Peyer's patch (tissue), 4 donors: ENCODE measurements at places on chromosomes 7 and 10.

GRCh38 chr7:144484445-144484844 lies 81.0 kb upstream of the NOBOX start:
- no peak for DNase-seq

GRCh38 chr10:49310460-49310859 lies 11.5 kb downstream of the C10orf71 start:
- no peak for DNase-seq

DNA sequence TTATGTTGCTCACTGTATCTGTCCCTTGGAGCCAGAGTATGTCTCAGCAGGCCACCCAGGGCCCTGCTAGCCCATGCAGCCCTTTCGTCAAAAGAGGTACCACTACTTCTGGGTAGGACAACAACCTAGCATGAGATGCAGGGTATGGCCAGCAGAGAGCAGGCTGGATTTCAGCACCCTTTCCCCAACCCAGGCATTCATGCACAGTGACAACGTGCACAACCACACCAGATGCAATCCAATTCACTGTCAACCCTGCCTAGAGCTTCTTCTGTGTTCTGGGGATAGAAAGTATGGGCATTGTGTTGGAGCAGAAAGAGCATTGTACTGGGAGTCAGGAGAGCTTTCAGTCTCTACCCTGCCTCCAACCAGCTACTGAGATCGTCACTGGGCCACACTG lies 37.9 kb downstream of the JAZF1 start:
- no peak for DNase-seq

DNA sequence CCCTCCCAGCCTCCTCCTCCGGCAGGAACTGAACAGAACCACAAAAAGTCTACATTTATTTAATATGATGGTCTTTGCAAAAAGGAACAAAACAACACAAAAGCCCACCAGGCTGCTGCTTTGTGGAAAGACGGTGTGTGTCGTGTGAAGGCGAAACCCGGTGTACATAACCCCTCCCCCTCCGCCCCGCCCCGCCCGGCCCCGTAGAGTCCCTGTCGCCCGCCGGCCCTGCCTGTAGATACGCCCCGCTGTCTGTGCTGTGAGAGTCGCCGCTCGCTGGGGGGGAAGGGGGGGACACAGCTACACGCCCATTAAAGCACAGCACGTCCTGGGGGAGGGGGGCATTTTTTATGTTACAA lies 83.3 kb downstream of the PAX2 start:
- DNase-seq, result peak; percentile 32

GRCh38 chr7:96499532-96499931 lies 177.6 kb upstream of the SLC25A13 start:
- DNase-seq, result no peak

DNA sequence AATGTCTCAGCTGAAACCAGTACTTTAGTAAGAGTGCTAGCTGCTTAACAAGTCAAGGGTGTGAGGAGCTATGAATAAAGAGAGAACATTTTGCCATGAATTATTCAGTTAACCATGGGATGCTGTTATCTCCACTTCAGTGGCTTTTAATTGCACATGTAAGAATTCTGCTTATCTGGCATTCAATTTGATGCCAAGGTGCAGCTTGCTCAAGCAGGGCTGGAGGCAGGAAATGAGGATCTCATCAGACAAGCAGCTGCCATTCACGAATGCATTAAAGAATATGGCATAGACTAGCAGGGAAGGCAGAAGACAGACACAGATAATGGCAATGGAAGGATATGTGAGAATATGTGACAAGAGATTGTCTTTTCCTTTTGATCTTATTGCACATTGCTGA lies 697.8 kb downstream of the NRG3 start:
- DNase-seq, result no peak

DNA sequence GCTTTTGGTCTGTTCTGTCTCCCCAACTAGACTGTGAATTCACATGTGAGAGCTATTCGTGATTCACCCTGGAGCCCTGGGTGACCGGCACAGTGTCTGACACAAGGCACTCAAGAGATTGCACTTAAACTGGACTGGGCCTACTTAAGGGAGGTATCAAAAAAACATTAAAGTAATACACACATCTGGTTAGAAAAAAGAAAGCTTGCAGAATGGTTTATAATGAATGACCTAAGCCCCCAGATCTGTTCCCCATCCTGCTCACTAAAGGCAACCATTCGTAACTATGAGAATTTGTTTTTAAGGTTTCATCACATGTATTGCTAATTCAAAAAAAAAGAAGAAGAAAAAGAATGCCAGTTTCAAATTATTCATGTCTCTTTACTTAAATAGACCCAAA lies 74.5 kb downstream of the DGKI start:
- no peak for DNase-seq

- DNase-seq, result no peak
Observed at GRCh38 chr10:49207113-49207512, 18.9 kb upstream of the TMEM273 start.
